ENCODE measurements at places on chromosomes 1 and 21.

GRCh38 chr1:21955058-21955457, 17.9 kb upstream of the HSPG2 start:
- no peak for DNase-seq

GRCh38 chr1:63112155-63112900, 210.0 kb upstream of the FOXD3 start:
- no peak for DNase-seq

GRCh38 chr1:3741566-3742438, 10.4 kb upstream of the CCDC27 start:
- no peak for DNase-seq

DNA sequence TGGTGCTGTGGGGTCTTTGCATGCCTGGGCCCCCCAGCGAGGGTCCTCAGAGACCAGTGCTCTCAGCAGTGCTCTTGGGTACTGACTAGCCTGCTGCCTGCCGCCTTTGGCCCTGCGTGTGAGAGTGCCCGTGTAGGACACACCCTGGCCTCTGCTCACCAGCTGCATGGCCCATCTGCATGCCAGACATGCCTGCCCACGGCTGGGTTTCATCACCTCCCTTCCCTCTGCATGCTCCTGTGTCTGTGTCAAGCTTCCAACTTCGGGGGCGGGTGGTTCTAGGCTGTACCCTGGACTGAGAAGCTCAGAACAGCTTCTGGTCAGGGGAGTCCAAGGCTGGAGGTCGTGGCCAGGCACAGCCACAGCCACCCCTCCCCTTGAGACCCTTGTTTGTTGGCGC, 56.9 kb downstream of the PTPRF start:
- DNase-seq = no peak

DNA sequence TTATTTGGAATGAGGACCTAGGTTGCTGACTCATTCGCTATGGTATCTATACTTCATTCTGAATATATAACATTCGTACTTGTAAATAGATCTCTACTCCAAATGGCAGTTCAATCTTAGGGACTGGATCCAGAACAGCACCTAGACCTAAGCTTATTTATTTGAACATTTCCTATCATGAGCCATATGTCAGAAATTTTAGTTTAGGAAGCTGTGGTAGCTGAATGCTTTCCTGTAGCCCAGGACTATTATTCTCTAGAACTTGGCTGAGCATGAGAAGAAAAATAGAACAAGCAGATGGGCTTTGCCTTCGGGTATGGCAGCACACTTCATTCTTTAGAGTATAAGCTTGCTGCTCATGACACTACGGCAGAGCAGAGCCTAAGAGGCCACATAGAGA, 1114.4 kb upstream of the B3GALT2 start:
- DNase-seq = no peak

Measured in activated CD4-positive, CD25-positive, alpha-beta regulatory T cell treated with anti-CD3 and anti-CD28 coated beads, Interleukin-2, amount 50 U/mL, for 16 hours (primary cell).